ENCODE measurements at places on chromosomes 2 and 18.

GRCh38 chr2:202335791-202336467 lies 40.2 kb upstream of the BMPR2 start:
- DNase-seq = no peak

- DNase-seq = no peak
These were observed 293.6 kb upstream of the CCDC68 start for GRCh38 chr18:55252901-55253300.

- no peak for DNase-seq
These were observed 53.7 kb downstream of the EHD3 start for GRCh38 chr2:31287654-31288053.

- no peak for DNase-seq
These were observed 404 bp upstream of the AKAIN1 start for GRCh38 chr18:5197461-5197860.

Measured in activated naive CD4-positive, alpha-beta T cell treated with Interleukin-2 at 50 U/mL for 16 hours (primary cell).